H4 (cell line): ENCODE measurements at places on chromosomes 1 and 21. TPM values are rescaled to one million over a fixed set of nuclear protein-coding genes. Genes with fewer than 3 reads are reported as not detected.

Gene CNTN2
- total RNA-seq: 0.02 and 1.2 TPM in 2 replicates

Gene GSTM2
- total RNA-seq: 1.6 and 4.6 TPM in 2 replicates

Gene C8A
- total RNA-seq: not detected in 2 replicates

Gene COL16A1
- 9.2 and 12.2 TPM in 2 replicates for total RNA-seq

Gene TAS1R3
- total RNA-seq: not detected in 2 replicates

Gene SLFNL1
- not detected in 2 replicates for total RNA-seq

Gene SLC22A15
- total RNA-seq: 0.60 and 1.1 TPM in 2 replicates

Gene TEX50
- total RNA-seq: not detected in 2 replicates

Gene RAB25
- 0.19 TPM in 1 of 2 replicates, not detected in the other for total RNA-seq

Gene ISG15
- 353 and 452 TPM in 2 replicates for total RNA-seq

Gene PM20D1
- not detected in 2 replicates for total RNA-seq

Gene RAP1GAP
- total RNA-seq: 2.0 and 2.3 TPM in 2 replicates

Gene ZNF436
- total RNA-seq: 18.0 and 20.8 TPM in 2 replicates

Gene HLX
- total RNA-seq: 2.6 and 3.0 TPM in 2 replicates

Gene SERTAD4
- 3.7 and 8.3 TPM in 2 replicates for total RNA-seq

Gene ARID1A
- 10.7 and 13.0 TPM in 2 replicates for total RNA-seq

Gene ITLN2
- not detected in 2 replicates for total RNA-seq

Gene ST6GALNAC3
- total RNA-seq: 4.6 and 11.4 TPM in 2 replicates

Gene PRDM16
- total RNA-seq: 0.14 and 0.97 TPM in 2 replicates

Gene KCND3
- 0.08 and 0.14 TPM in 2 replicates for total RNA-seq

Gene TFF2
- total RNA-seq: not detected in 2 replicates

Gene CRYBG2
- total RNA-seq: not detected in 2 replicates

Gene CCDC24
- total RNA-seq: 15.8 and 23.2 TPM in 2 replicates

Gene MT1HL1
- total RNA-seq: not detected in 2 replicates
